Spleen (tissue), 13 donors: ENCODE measurements at places on chromosomes 7 and 10.

- DNase-seq: no peak
Observed at GRCh38 chr10:6766131-6766801, 186.2 kb upstream of the PRKCQ start.

DNA sequence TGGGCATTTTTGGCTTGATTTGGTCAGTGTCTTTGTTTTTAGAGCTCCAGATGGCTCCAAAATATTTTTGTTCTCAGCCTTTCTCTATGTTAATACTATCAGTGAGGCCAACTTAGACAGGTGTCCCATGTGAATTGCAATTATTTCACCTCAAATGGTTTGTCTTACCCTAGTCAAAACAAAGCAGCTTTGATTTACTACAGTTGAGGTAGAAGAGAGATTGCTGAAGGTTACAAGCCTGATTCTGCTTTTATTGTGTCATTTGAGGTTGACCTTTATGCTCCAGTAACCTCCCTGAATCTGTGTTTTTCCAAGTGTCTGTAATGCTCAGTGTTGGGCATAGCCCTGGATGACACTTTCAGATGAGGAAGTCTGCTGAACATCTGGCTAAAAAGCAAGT, 882.9 kb downstream of the NRG3 start:
- DNase-seq: no peak

GRCh38 chr7:155584261-155584660, 37.9 kb upstream of the CNPY1 start:
- no peak for DNase-seq

- no peak for DNase-seq
Observed at GRCh38 chr7:108568801-108569380, 615 bp downstream of the THAP5 start.

- no peak for DNase-seq
Observed at GRCh38 chr7:12747687-12748306, 60.4 kb downstream of the ARL4A start.

DNA sequence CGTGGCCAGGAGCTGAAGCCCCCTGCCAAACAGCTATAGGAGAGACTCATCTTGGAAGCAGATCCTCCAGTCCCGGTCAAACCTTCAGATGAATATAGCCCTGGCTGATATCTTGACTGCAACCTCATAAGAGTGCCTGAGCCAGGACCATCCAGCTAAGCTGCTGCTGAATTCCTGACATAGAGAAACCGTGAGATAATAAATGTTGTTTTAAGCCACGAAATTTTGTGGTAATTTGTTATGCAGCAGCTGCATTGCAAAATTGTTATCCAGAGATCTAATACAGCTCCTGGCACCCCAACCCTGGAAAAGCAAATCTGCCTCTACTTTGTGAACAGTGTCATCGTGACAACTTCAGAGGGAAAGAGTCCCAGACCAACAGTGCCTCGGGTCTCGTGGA, 119.9 kb downstream of the CREB5 start:
- no peak for DNase-seq

GRCh38 chr7:69295977-69296376, 302.3 kb upstream of the AUTS2 start:
- DNase-seq: no peak

GRCh38 chr10:71694039-71694501, 25.5 kb downstream of the C10orf105 start:
- DNase-seq: no peak

DNA sequence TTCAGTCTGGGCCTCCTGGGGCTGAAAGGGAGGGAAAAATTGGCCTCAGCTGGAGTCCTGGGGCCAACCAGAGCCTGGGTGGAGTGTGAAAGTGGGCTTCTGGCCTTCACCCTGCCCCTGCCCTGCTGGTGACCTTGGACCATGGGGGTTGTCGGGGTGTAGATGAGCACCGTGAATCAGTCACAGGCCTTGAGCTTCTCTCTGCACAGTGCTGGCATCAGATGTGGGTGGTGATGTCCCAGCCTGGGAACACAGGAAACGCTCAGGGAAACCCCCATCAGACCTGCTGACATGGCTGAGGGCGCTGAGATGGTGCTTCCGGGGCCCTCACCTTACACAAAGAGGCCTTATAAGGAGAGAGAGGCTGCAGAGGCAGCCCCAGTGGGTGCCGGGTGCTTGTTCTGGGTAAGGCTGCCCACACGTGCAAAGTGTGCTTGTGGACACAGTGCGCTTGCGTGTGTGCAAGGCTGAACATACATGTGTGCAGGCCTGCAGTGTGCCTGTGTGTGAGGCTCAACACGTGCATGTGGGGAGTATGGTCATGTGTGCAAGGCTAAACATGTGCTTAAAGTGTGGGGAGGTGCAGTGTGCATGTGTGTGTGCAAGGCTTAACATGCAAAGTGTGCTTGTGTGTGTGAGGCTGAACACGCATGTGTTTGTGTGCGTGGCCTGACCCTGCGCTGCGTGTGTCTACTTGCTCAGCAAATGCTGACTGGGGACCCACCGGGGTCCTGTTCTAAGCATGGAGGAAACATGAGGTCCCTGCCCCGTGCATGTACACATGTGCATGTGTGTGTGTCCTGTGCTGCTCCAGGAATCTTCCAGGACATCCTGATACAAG, 6.5 kb downstream of the ARPC1B start:
- DNase-seq: peak; percentile 94

GRCh38 chr10:60050366-60050765, 144.0 kb upstream of the CCDC6 start:
- DNase-seq: no peak

GRCh38 chr10:126408953-126409641, 20.8 kb upstream of the ADAM12 start:
- no peak for DNase-seq

- no peak for DNase-seq
Observed at GRCh38 chr7:587767-588166, 68.1 kb upstream of the PDGFA start.

- DNase-seq: no peak
Observed at GRCh38 chr10:27747096-27747451, 1.5 kb upstream of the MKX start.

DNA sequence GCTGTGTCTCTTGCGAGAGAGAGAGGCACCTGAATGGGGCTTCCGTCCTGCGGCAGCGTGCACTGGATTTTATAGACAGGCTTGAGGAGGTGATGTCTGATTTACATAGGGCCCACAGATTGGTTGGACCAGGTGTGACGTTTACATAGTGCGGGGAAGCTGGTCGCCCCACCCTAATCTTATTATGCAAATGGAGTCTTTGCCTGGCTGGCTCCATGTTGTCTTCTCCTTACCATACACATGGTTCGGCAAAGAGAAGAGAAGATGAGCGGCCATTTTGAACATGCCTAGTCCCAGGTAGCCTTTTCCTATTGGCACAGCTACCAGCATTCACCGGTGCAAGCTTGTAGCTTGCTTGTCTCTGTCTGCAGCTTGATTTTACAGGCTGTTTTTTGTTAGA, 238.5 kb upstream of the GALNT17 start:
- DNase-seq: no peak

DNA sequence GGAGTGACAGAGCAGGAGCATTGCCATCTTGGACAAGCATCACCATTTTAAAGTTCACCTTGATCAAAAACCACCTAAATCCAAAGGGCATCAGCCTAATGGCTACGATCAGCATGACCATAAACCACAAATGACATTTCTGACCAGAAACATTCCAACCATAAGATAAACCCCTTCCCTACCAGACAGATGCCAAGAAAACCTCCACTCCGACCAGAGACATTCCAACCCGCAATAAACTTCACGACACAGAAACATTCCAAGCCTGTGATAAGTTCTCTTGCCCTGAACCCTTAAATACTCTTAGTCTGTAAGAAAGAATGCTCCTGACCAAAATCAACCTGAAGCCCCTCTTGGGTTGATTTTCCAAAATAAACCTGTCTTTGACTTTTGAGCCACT, 606.9 kb downstream of the POM121L12 start:
- DNase-seq: no peak

GRCh38 chr7:157660971-157661610, 324.3 kb downstream of the DNAJB6 start:
- peak; percentile 74 for DNase-seq

GRCh38 chr7:148212731-148213130, 377.8 kb upstream of the C7orf33 start:
- no peak for DNase-seq

- no peak for DNase-seq
Observed at GRCh38 chr7:94059746-94060145, 55.6 kb upstream of the BET1 start.
